ENCODE measurements at places on chromosomes 4 and X.

DNA sequence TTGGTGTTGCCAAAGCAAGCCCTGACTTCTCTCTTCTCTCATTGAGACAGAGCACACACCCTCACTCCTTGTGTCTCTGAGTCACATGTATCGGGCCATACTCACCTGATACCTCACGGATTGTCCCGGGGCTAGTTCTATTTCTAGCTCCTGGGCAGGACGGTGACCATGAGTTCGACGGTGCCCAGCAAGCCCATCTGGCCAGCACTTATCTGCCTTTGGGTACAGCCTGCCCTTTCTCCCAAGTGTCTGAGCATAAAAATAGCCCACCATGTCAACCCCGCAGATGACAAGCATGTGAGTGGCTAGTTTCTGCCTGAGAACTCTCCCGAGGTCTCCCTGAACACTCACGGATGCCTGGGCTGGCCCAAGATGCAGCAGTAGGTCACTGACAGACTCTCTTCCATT lies 158.5 kb downstream of the DHRSX start:
- H3K4me3 ChIP-seq, result no peak overlapping the region
- H3K36me3 ChIP-seq, result no peaks in the 10 kb centered on the region
- no peak for DNase-seq
- H3K4me1 ChIP-seq, result peaks cover 2% of the 10 kb centered on the region
- no peak overlapping the region for H3K27ac ChIP-seq
- no peaks in the 10 kb centered on the region for H3K27me3 ChIP-seq

DNA sequence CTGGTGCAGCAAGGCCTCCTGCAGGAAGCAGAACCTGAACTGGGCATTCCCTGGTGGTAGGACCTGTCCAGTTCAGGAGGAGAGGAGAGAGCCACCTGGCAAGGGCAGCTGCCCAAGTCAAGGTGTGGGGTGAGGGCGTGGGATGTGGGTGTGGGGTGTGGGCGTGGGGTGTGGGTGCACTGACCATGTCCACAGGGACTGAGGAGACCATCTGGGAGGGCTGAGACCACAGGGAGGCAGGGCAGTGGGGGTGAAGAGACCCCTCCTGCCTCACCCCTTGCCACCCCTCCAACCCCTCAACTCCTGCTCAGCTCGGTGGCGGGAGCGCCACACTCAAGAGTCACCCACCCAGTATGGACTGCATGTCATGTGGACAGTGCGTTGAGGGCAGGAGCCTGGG lies 117.9 kb downstream of the CPZ start:
- no peak for DNase-seq
- H3K4me1 ChIP-seq, result peaks cover 9% of the 10 kb centered on the region
- H3K27me3 ChIP-seq, result peaks cover 18% of the 10 kb centered on the region
- no peaks in the 10 kb centered on the region for H3K36me3 ChIP-seq

DNA sequence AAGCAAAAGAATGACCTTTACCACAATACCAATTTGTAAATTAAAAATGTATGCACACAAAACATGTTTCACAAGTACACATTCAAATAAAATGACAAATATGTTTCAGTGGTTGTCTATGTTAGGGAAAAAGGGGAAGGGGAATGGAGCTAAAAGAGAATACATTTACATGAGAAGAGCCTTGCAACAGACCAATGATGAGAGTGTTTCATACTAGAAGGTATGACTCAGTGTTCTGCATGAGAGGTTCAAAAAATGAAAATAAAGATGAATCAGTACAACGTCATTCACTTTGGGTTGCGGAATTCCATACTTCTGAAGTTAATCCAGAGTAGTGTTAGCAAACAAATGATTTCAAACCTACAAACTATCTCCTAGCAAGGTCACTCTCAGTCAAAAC lies 51.7 kb downstream of the RPGR start:
- no peak overlapping the region for H3K4me3 ChIP-seq
- H3K27me3 ChIP-seq, result no peaks in the 10 kb centered on the region
- DNase-seq, result no peak
- no peaks in the 10 kb centered on the region for H3K4me1 ChIP-seq
- no peaks in the 10 kb centered on the region for H3K36me3 ChIP-seq

DNA sequence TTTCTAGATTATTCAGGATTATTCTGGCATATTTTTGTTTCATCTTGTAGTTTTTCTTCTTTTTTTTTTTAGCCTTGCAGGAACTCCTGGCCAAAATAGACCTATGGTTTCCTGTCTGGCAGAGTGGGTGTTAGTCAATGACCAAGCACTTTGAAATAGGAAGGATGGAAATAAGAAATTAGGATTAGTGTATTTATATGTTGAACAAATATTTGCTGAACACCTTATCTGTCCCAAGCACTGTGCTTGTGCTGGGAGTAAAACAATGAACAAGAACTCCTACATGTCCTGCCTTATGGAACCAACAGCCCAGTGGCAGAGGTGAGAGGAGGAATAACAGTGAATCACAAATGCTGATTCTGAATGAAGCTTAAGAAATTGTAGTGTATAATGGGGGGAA lies 4.5 kb downstream of the MMRN1 start:
- no peaks in the 10 kb centered on the region for H3K27me3 ChIP-seq
- no peaks in the 10 kb centered on the region for H3K4me1 ChIP-seq
- no peaks in the 10 kb centered on the region for H3K36me3 ChIP-seq
- H3K4me3 ChIP-seq, result no peak overlapping the region
- H3K27ac ChIP-seq, result no peak overlapping the region

DNA sequence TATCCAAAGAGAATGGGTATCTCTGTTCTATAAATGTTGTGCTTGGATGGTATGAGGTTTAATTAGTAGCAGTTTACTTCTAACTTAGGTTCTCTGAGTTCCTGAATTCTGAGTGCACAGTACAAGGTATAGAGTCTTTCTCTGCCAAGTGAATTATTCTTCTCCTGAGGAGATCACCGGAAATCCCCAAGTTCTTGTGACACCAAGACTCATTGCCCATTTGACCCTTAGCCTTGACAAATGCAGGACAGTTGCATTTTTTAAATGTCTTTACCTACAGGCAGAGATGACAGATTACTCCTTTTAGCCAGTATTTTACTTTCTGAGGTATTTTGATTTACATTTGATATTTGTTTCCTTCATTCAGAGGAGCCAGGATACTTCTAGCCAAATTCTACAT lies 72.9 kb downstream of the MAOA start:
- H3K4me3 ChIP-seq, result no peak overlapping the region
- DNase-seq, result no peak
- H3K4me1 ChIP-seq, result no peaks in the 10 kb centered on the region
- H3K27me3 ChIP-seq, result no peaks in the 10 kb centered on the region

DNA sequence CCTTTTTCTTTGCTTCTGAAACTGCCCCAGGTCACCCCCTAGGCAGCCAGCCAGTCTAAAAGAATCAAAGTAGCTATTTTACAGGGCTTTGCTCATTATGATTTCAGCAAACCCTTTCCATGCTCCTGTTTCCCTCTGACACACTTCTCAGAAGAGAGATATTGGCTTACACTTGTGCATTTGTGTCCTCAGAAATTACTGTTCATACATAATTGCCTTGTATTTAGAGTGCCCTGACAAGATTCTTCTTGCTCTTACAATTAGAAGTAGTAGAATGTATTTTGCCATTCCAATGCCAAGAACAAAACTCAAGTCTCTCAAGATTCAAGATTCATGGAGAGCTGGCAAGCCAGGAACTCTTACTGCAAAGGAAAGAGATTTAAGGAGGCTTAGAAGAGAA lies 531.0 kb upstream of the ZFP42 start:
- H3K27me3 ChIP-seq, result no peaks in the 10 kb centered on the region
- no peak overlapping the region for H3K4me3 ChIP-seq
- no peaks in the 10 kb centered on the region for H3K4me1 ChIP-seq

- no peaks in the 10 kb centered on the region for H3K27me3 ChIP-seq
- H3K36me3 ChIP-seq, result peaks cover 13% of the 10 kb centered on the region
- H3K27ac ChIP-seq, result no peak overlapping the region
- peaks cover 11% of the 10 kb centered on the region for H3K4me1 ChIP-seq
- no peak for DNase-seq
Measured at GRCh38 chrX:70169281-70169680, 8.0 kb upstream of the DGAT2L6 start.

GRCh38 chr4:34309383-34309906 lies 1934.9 kb downstream of the ARAP2 start:
- no peak for DNase-seq
- no peaks in the 10 kb centered on the region for H3K4me1 ChIP-seq
- H3K27me3 ChIP-seq, result no peaks in the 10 kb centered on the region

DNA sequence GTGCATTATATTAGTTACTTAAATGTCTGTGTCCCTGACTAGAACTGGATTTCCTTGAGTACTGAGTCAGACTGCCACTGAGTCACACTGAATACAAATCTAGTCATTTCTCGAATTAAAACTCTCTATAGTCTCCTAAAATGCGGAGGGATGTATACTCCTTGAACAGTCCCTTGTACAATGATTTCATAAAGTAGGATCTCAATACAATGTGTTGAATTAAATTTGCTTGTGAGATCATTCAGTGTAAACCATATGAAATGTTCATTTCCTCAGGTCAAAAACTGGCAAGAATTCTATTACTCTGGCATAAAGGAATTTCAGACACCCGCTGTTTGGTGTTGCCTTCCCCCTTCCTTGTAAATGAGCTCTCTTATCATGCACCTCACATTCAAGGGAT lies 17.5 kb upstream of the FAM241A start:
- H3K36me3 ChIP-seq, result no peaks in the 10 kb centered on the region
- no peaks in the 10 kb centered on the region for H3K27me3 ChIP-seq

- H3K27ac ChIP-seq, result no peak overlapping the region
- no peaks in the 10 kb centered on the region for H3K36me3 ChIP-seq
- peaks cover 5% of the 10 kb centered on the region for H3K4me1 ChIP-seq
- H3K27me3 ChIP-seq, result no peaks in the 10 kb centered on the region
- no peak overlapping the region for H3K4me3 ChIP-seq
Measured at GRCh38 chrX:30504309-30504708, 73.3 kb downstream of the TASL start.

- H3K27me3 ChIP-seq, result no peaks in the 10 kb centered on the region
- no peak for DNase-seq
- H3K36me3 ChIP-seq, result no peaks in the 10 kb centered on the region
- no peak overlapping the region for H3K27ac ChIP-seq
- peaks cover 1% of the 10 kb centered on the region for H3K4me1 ChIP-seq
Measured at GRCh38 chr4:78040431-78040830, 16.7 kb upstream of the FRAS1 start.

DNA sequence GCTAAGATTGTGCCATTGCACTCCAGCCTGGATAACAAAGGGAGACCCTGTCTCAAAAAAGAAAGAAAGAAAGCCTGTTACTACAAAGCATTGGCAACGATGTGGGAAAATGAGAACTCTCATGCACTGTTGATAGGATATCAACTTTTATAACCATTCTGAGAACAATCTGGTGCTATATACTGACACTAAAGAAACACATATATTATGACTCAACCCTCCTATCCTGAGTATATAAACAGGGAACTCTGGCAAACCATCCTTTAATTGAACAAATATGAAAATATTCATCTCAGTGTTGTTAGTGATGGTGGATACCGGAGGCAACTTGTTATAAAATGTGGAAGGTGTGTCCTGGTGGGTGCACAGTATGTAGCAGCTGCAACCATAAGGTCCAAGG lies 53.0 kb upstream of the SOD3 start:
- H3K4me3 ChIP-seq, result no peak overlapping the region
- H3K27me3 ChIP-seq, result no peaks in the 10 kb centered on the region
- DNase-seq, result no peak

GRCh38 chr4:88106205-88106604 lies 52.2 kb downstream of the ABCG2 start:
- DNase-seq, result no peak
- no peak overlapping the region for H3K27ac ChIP-seq
- no peaks in the 10 kb centered on the region for H3K36me3 ChIP-seq
- no peak overlapping the region for H3K4me3 ChIP-seq
- no peaks in the 10 kb centered on the region for H3K27me3 ChIP-seq
- no peaks in the 10 kb centered on the region for H3K4me1 ChIP-seq

DNA sequence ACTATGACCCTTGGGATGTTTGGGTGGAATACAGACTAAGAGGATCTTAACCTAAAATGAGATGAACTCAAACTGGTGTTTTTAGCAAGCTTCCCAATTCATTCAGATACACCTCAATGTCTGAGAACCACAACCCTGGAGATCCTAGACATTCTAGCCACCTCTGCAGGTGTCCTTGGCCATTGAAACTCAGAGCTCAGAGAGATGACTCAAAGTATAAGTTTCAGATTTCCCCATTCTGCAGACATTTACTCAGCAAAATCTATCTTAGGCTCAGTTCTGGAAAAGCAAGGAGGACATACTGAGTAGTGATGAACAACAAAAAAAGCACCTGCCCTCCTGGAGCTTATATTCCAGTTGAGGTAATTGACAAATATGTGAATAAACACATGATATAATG lies 47.8 kb downstream of the COMMD8 start:
- no peaks in the 10 kb centered on the region for H3K4me1 ChIP-seq
- H3K36me3 ChIP-seq, result no peaks in the 10 kb centered on the region
- H3K4me3 ChIP-seq, result no peak overlapping the region
- no peaks in the 10 kb centered on the region for H3K27me3 ChIP-seq

DNA sequence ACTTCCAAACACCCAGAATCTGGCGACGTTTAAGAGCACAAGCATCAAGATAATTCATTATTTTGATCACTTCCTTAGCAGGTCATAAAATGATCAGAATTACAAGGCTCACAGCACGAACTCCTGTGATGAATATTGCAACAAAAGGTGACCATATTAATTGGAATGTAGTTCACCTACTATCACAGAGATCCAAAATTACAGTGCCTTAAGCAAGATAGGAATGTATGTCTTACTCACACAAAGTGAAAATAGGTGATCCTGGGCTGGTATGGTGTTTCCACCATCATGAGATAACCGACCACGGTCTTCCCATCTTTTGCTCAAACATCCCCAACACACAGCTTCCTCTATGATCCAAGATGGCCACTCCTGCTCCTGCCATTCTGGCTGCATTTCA lies 131.2 kb downstream of the SCFD2 start:
- no peak overlapping the region for H3K27ac ChIP-seq
- H3K27me3 ChIP-seq, result no peaks in the 10 kb centered on the region

GRCh38 chr4:132218406-132218805 lies 930.7 kb upstream of the PCDH10 start:
- H3K4me1 ChIP-seq, result no peaks in the 10 kb centered on the region
- H3K27ac ChIP-seq, result no peak overlapping the region
- H3K4me3 ChIP-seq, result no peak overlapping the region
- DNase-seq, result no peak

DNA sequence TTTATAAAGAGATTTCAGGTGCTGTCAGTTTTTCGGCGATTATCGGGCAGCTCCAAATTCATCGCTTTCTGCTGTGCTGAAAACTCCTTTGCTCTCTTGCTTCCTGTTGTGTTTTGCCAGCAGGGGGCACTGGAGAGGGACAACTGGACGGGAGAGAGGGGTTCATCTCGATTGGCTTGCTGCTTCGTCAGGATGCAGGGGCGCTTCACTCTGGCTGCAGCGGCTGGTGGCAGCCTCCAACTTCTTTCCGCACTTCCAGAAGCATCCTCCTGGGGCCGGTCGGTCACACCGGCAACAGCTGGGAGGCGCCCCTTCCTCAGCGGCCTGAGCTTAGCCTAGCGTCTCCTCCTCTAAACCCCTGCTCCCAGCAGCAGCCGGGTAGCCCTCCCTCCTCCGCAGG lies 29.5 kb downstream of the MSL3 start:
- H3K4me1 ChIP-seq, result no peaks in the 10 kb centered on the region
- H3K4me3 ChIP-seq, result no peak overlapping the region
- peak; percentile 67 for DNase-seq
- no peaks in the 10 kb centered on the region for H3K36me3 ChIP-seq
- no peaks in the 10 kb centered on the region for H3K27me3 ChIP-seq
- H3K27ac ChIP-seq, result no peak overlapping the region

All from neuronal stem cell (in vitro differentiated cells).